ENCODE measurements at places on chromosomes 12 and 14. TPM values are rescaled to one million over a fixed set of nuclear protein-coding genes. Genes with fewer than 3 reads are reported as not detected.

DNA sequence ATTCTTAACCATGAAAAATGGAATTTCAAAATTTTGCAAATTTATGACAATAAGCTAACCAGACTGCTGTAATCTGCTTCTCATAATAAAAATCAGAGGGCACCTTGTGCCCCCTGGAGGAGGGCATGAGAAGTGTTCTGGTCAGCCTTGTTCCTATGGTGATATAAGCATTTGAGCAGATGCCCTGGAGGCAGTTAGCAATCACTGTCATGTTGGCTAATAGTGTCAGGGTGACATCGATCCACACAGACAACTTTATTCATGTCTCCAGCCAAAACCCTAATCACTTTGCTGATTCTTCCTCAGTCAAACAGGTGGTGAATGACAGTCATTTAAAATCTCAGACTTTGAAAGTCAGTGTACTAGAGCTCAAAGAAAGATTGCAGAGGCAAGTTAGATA is 943.0 kb downstream of the GALC start:
- no peak for DNase-seq

DNA sequence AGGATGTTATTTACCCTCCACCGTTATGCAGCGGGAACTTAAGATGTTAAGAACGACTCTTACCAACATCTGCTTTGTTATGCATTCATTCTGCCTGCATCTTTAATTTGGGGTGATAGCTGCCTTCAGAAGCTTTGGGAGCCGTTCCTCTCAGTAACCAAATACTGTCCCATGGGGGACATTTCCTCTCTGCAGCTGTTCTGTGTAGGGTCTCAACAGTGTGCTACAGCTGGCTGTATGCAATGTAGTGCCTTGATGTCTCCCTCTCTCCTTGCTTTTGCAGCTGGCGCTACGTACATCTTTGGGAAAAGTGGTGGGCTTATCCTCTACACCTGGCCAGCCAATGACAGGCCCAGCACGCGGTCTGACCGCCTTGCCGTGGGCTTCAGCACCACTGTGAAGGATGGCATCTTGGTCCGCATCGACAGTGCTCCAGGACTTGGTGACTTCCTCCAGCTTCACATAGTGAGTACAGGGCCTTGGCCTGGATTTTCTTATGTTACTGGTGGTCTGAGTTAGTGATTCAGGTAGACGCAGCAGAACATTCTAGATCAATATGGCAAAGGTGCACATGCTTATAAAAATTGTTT is 744.3 kb downstream of the DIO2 start:
- no peak for DNase-seq

GRCh38 chr14:23285530-23286019 is 357 bp downstream of the HOMEZ start:
- DNase-seq: no peak

- no peak for DNase-seq
These were observed 294.9 kb upstream of the CRY1 start for GRCh38 chr12:107388263-107388662.

- DNase-seq: no peak
These were observed 8.0 kb upstream of the ZDHHC17 start for GRCh38 chr12:76755829-76756379.

DNA sequence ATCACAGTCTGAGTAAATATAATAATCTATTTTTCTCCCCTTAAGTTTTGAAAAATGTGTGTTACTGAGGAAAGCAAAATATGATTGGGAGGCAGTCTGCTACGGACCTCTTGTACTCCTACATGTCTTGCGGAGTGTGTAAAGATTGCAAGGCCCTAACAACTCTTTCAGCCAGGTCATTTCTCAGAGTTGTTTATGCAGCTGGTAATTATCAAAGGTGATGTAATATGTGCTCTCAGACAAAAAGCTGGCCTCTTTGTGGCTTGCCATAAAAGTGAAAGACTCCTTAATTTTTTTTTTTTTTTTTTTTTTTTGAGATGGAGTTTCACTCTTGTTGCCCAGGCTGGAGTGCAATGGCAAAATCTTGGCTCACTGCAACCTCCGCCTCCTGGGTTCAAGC is 40.5 kb upstream of the MON2 start:
- DNase-seq: no peak

- DNase-seq: no peak
These were observed 34.7 kb downstream of the FBXL14 start for GRCh38 chr12:1559676-1560091.

DNA sequence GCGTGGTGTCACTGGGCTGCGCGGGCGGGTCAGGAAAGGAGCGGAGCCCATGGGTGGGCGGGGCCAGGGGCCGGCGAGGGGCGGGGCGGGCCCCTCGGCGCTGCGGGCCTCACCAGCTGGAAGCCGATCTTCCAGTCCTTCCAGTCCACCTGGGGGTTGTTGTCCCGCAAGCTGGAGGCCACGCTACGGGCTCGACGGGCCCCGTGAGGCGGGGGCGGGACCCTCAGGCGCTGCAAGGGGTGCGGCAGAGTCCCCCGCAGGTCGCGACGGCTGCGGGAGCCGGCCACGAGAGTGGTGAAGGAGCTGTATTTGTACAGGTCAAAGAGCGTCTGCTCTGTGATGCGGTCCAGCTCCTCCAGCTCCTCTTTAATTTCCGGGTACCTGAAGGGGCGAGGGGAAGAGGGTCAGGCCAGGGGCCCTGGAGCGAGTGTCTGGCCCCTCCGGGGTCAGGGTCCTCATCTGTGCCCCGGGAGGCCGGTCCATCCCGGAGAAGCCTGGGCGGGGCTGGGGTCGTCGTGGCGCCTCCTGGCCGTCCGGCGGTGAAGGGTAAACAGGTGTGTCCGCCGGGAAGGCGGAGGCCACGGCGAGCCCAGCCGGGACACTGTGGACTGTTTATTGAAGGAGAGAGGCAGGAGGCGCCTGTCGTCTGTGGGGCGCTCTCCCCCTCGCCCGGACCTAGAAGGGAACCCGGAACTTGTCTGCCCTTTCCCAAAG is 11.9 kb downstream of the SCNN1A start:
- DNase-seq: no peak

- DNase-seq: no peak
These were observed 136.1 kb upstream of the FRMD6 start for GRCh38 chr14:51515611-51516010.

DNA sequence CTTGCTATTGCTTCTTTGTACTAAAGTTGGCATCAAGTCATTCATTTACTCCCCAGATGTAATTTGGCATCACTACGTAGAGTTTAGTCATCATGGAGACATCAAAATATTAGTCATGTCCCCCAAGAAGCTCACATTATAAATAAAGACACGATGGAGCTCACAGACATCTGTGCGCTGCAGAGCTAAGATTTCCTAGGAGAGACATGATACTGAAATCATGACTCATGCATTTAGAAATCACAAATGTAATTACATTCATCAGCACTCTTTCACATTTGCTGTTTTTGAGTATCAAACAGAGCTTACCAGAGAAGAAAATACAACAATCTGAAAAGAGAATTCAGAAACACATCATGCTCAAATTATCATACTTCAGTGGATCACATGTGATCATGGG is 169.8 kb downstream of the LRIG3 start:
- no peak for DNase-seq

DNA sequence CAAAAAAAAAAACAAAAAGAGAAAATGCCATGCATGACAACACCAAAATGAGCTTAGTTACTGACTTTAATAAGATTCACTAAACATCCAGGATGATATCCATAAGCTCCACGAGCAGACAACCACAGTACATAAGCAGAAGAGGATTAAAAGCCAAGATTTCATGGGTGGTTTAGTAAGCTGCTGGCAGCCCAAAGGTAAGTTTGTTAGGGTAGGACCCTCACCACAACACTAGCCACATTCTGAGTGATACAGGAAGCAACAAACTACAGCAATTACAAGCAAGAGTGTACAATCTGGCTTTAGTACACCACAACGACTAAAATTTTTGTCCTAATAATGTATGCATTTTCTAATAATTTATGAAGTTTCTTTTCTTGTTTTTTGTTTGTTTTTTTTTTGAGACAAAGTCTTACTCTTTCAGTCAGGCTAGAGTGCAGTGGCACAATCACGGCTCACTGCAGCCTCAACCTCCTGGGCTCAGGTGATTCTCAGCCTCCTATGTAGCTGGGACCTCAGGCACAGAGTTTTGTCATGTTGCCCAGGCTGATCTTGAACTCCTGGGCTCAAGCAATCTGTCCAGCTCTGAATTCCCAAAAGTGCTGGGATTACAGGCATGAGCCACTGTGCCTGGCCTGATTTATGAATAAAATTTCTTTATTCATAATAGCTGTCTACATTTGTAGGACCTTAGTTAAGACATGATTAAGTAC is 221.4 kb downstream of the MED13L start:
- no peak for DNase-seq

- DNase-seq: no peak
These were observed 36.2 kb downstream of the PRIMA1 start for GRCh38 chr14:93751946-93752655.

DNA sequence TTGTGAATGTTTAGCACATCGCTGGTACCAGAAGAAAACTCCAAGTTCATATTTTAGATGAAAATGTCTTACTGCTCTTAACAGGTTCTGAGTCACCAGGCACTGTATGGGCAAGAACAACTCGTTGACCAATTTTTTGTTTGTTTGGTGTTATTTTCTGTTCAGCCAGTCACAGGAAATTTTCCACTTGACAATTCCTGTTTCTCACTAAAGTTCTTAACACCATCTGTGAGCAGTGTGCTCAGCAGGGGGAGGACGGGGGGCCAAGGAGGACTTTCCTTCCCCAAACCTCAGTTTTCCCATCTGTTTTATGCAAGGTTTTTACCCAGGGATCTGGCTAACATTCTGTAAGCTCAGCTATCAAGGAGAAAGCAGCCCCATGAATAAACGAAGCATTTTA is 3.0 kb downstream of the NUAK1 start:
- no peak for DNase-seq

DNA sequence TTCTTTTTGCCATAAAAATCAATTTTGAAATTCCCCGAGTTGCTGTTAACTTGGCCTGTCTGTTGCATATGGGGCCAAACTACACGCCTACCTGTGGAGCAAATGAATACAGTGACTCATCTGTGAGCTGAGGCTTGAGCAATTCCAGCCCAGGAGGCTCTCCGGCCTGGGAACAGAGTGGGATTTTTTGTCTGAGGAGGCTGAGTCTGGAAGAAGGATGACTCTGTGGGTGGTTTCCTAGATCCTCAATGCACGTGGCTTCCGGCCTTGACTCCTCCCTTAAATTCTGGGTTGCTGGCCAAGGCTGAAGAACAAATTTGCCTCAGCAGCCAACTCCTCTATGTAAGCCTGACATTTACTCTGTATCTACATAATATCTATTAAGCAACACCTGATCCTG is 124.1 kb downstream of the SSPN start:
- DNase-seq: no peak

- no peak for DNase-seq
These were observed 15.3 kb upstream of the LYZ start for GRCh38 chr12:69332815-69333358.

DNA sequence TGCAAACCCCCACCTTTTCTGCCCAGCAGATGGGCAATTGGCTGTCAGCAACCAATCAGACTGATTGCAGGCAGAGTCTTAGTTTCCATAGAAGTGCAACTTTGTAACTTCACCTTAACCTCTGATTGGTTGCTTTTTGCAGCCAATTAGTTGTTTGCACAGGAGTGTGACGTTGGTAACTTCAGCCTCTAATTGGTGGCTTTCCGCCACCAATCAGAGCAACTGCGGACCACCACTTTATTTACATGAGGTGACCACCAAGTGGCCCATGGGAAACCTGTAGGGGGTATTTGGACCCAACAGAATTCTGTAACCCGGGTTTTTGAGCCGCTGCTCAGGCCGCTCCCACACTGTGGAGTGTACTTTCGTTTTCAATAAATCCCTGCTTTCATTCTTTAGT is 32.3 kb downstream of the CDKN1B start:
- no peak for DNase-seq

- no peak for DNase-seq
These were observed 73.4 kb downstream of the PPM1H start for GRCh38 chr12:62861586-62861985.

- no peak for DNase-seq
These were observed 19.0 kb downstream of the IFNG start for GRCh38 chr12:68140556-68140955.

DNA sequence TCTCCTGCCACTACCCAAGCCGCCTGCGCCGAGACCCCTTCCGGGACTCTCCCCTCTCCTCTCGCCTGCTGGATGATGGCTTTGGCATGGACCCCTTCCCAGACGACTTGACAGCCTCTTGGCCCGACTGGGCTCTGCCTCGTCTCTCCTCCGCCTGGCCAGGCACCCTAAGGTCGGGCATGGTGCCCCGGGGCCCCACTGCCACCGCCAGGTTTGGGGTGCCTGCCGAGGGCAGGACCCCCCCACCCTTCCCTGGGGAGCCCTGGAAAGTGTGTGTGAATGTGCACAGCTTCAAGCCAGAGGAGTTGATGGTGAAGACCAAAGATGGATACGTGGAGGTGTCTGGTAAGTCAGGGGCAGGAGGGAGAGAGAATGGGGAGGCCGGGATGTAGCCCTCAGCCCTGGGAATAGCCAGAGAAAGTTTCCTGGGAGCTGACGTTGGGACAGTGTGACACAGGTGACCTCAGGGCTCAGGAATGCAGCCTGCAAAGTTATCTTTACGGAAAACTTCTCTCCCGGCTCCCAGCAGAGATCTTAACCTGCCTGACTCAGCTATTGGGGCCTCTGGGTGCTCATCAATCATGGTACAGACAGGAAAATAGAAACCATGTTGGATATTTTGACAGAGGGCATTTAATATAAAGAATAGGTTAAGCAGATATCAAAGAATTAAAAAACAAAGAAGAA is 747 bp downstream of the HSPB8 start:
- DNase-seq: no peak

GRCh38 chr12:26277506-26278246 is 82.3 kb downstream of the SSPN start:
- no peak for DNase-seq

DNA sequence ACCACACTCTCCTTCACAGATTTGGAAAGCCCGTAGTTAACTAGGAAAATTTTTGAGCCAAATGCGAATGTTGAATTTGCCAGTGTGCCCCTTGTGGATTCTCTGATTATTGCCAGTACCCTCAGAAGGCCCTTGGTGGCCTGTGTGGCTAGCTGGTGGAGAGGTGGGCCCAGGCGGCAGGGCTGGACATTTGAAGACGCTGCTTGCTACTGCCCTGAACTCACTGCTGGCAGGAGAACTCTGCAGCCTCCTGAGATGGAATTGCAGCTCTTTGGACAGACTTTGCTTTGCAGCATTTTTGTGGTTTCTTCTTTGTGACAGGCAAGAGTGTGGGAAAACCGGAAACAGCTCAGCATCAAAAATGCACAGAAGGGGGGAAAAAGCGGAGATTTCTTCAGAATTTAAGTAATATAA is 97.6 kb downstream of the TGFB3 start:
- no peak for DNase-seq

GRCh38 chr12:74144396-74144795 is 393.2 kb upstream of the ATXN7L3B start:
- DNase-seq: no peak

Gene KLRD1
- total RNA-seq: 1.3 TPM

Gene FITM1
- 0.95 TPM for total RNA-seq

Gene SLC38A2
- 468 TPM for total RNA-seq

Gene APOLD1
- total RNA-seq: 7.1 TPM

Gene ABCC9
- 2.0 TPM for total RNA-seq

Gene ALDH1L2
- total RNA-seq: 0.57 TPM

Gene SLC16A7
- total RNA-seq: 78.4 TPM

Gene RNFT2
- total RNA-seq: not detected

Gene CRIP1
- total RNA-seq: 24.3 TPM

Gene KRT85
- total RNA-seq: not detected

Gene MYF5
- not detected for total RNA-seq

All from esophagus squamous epithelium (tissue), 5 donors.